ENCODE measurements at places on chromosomes 12 and 14. TPM values are rescaled to one million over a fixed set of nuclear protein-coding genes. Genes with fewer than 3 reads are reported as not detected.

The COX8C gene
- not detected for total RNA-seq

The ALKBH1 gene
- total RNA-seq: 18.7 TPM

The CYP27B1 gene
- 11.1 TPM for total RNA-seq

The SLCO1C1 gene
- total RNA-seq: not detected

The FSCB gene
- not detected for total RNA-seq

The LIN7A gene
- not detected for total RNA-seq

The KRT74 gene
- total RNA-seq: not detected

The LRP6 gene
- total RNA-seq: 2.6 TPM

The LRP1-AS gene
- not detected for total RNA-seq

The CRACR2A gene
- total RNA-seq: 25.5 TPM
